Hindlimb muscle (tissue), 1 donor: ENCODE measurements at places on chromosomes 6 and 20. TPM values are rescaled to one million over a fixed set of nuclear protein-coding genes. Genes with fewer than 3 reads are reported as not detected.

- DNase-seq, result no peak
These were observed 107.9 kb upstream of the PLEKHG1 start for GRCh38 chr6:150491811-150492172.

GRCh38 chr6:100175814-100176310 is 181.8 kb upstream of the MCHR2 start:
- no peak for DNase-seq

Gene ZNF311
- 2.4 TPM for polyA plus RNA-seq

- DNase-seq, result no peak
These were observed 55.6 kb upstream of the HLA-A start for GRCh38 chr6:29886701-29887100.

Gene GSTA2
- polyA plus RNA-seq, result not detected

Gene BTN1A1
- polyA plus RNA-seq, result 0.25 TPM

Gene CPXM1
- 46.8 TPM for polyA plus RNA-seq

GRCh38 chr6:105045526-105045925 is 88.6 kb downstream of the LIN28B start:
- no peak for DNase-seq

DNA sequence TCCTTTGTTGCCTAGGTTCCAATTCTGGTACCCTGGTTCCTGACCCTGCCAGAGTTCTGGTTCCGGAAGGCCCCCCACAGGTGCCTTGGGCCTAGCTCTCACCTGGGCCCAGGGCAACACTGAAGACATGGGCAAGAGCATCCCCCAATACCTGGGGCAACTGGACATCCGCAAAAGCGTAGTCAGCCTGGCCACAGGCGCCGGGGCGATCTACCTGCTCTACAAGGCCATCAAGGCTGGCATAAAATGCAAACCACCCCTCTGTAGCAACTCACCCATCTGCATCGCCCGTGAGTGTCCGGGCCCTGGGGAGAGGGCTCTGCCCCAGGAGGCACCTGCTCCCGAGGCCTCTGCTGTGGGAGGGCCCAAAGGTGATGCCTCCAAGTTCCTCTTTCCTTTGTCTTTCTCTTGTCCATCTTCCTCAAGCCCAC is at the start of gene ARMC12:
Gene ARMC12, plus strand, starts transcription at position 51 of the 431 bp plus-strand sequence. Its CDS starts 77 bp downstream, at position 128.
- DNase-seq, result no peak

- no peak for DNase-seq
These were observed 5.6 kb downstream of the VGLL2 start for GRCh38 chr6:117270843-117271507.

Gene C6orf47
- 13.1 TPM for polyA plus RNA-seq

DNA sequence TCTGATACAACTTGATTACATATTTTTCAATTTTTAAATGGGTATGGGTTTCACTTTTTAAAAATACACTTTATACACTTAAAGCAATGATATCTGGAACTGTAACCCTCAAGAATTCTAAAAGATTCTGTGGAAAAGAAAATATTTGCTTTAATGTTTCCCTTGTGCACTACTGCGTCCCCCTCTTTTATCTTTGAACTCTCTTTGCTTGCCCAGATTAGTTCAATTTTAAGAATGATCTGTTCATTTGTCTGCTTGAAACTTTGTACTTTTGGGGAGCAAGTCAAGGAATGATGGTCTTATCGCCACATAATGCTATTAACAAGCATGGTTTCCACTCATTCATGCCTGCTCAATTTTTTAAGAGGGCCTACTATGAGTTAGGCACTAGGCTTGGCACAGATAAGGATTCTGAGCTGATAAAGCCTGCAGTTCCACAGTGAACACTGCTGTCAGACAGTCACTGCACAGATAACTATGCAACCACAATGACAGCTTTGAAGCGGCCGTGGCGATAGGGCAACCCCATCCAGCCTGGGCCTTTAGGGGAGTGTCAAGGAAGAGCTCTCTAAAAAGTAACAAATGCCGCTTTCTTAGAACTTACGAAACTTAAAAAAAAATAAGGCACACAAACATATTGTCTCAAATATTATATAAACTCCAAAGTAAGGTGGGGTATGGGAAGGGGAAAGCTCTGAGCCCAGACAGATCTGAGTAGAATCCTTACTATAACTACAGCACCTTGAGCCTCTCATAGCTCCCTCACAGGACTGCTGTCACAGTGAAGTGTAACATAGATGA is 29.7 kb downstream of the FYN start:
- no peak for DNase-seq

Gene TMEM151B
- polyA plus RNA-seq, result 0.37 TPM

GRCh38 chr6:38391626-38392579 is 247.8 kb downstream of the BTBD9 start:
- no peak for DNase-seq

Gene NKAPL
- polyA plus RNA-seq, result 1.2 TPM

GRCh38 chr6:70353448-70353847 is 50.6 kb upstream of the COL9A1 start:
- DNase-seq, result no peak

- no peak for DNase-seq
These were observed 64.6 kb upstream of the PIM1 start for GRCh38 chr6:37105148-37106050.

Gene SLC29A1
- polyA plus RNA-seq, result 84.5 TPM

- DNase-seq, result no peak
These were observed 15.0 kb downstream of the MBOAT1 start for GRCh38 chr6:20197251-20197650.

- DNase-seq, result no peak
These were observed 24.5 kb upstream of the HLA-A start for GRCh38 chr6:29917857-29918256.

DNA sequence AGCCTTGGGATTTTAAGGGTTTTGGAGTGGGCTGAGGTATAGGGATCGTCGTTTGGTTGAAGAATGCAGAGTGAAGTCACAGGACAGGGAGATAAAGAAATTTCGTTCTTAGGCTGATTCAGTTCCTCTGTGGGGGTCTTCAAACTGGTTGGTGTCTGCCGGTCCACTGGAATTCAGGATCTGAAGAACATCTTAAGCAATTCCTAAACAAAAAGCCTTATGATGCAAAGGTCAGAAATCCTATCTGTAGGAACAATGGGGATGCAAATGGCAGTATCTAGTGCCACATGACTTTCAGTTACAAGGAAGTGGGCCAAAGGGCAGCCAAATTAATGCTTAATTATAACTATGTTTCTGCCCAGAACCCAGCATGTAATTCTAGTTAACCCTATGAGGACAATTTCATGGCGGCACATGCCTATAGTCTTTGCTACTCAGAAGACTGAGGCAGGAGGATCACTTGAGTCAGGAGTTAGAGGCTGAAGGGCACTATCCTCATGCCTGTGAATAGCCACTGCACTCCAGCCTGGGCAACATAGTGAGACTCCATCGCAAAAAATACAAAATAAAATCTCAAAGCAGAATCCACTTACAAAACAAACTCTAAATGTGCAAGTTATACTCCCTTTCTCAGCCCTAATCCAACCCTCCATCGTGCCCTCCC is 4.6 kb upstream of the SLC2A10 start:
- DNase-seq, result no peak

- no peak for DNase-seq
These were observed 4.4 kb downstream of the CD83 start for GRCh38 chr6:14121936-14122344.

DNA sequence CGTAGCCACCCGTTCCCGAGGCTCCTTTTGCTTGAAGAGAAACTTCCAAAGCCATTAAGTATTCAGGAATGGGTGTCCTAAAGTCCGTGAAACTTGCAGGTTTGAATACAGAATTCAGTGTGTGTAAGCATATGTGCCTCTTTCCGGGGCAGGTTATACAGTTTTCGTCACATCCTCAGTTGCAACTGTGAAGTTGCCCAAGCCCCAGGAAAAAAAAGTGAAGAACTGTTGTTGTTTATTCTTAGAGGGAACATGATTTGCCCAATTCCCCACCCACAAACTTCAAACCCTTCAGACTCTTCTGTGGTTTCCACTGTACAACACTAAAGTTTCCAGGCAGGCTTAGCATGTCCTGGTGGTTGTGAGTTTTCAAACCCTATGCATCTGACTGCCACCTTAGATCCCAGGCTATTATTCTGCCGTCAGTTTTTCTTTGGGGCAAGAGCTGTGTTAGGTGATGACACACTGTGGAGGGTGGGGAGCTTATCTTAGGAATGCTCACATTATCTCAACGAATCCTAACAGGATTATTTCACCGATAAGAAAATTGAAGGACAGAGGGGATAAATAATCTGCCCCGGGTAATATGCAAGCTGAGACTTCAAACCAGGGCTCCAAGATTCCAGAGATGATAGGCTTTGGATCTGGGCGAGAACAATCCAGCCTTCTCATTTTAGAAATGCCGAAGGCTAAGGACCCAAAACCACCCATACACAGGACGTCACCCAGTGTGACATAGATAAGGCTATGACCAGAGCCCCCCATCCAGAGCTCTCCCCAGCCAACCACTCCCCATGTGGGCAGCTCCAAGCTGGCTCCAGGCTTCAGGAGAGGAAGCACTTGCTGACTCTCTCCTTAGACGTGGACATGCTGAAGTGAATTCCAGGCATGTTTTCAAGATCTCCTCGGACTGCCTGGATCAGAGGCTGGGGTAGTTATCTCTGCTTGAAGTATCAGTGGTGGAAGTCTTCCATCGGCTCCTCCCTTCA is 81.7 kb upstream of the AFDN start:
- DNase-seq, result no peak

GRCh38 chr20:33273117-33273851 is 9.7 kb upstream of the BPIFB1 start:
- DNase-seq, result no peak

Gene TOP1
- 58.8 TPM for polyA plus RNA-seq

Gene CYP24A1
- polyA plus RNA-seq, result 0.88 TPM

Gene THBS2
- 31.9 TPM for polyA plus RNA-seq

Gene PRL
- 0.67 TPM for polyA plus RNA-seq

- DNase-seq, result no peak
These were observed 51.3 kb downstream of the LRFN2 start for GRCh38 chr6:40535819-40536380.

Gene SYNDIG1
- 4.1 TPM for polyA plus RNA-seq

DNA sequence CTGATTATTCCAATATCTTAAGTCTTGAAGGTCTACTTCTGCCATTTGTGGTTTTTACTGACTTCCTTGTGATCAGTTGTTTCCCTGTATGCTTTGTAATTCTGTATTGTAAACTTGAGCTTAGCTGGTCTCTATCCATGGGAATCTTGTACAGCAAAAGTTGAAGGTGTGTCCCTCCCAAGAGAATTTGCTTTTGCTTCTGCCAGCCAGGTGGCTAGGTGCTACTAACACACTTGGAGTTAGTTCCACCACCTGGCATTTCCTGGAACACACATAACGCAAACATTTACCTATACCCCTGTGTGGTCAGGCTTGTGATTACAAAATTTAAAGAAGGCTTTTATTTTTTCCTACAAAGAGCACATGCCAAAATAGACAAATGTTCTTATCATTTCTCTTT is 141.2 kb downstream of the GRM4 start:
- no peak for DNase-seq

Gene IRF4
- 0.56 TPM for polyA plus RNA-seq

Gene KCNK16
- polyA plus RNA-seq, result not detected

- DNase-seq, result no peak
These were observed 98.4 kb downstream of the CDKAL1 start for GRCh38 chr6:20632696-20633095.

DNA sequence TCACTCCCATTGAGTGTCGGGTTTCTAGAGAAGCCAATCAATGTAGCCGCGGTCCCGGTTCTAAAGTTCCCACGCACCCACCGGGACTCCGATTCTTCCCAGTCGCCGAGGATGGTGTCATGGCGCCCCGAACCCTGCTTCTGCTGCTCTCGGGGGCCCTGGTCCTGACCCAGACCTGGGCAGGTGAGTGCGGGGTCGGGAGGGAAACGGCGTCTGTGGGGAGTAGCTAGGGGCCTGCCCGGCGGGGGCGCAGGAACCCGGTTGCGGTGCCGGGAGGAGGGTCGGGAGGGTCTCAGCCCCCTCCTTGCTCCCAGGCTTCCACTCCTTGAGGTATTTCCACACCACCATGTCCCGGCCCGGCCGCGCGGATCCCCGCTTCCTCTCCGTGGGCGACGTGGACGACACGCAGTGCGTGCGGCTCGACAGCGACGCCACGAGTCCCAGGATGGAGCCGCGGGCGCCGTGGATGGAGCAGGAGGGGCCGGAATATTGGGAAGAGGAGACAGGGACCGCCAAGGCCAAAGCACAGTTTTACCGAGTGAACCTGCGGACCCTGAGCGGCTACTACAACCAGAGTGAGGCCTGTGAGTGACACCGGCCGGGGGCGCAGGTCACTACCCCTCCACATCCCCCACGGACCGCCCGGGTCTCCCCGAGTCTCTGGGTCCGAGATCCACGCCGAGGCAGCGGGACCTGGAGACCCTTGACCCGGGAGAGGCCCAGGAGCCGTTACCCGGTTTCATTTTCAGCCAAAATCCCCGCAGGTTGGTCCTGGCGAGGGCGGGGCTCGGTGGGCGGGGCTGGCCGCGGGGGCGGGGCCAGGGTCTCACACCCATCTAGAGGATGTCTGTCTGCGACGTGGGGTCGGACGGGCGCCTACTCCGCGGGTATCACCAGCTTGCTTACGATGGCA is 35.2 kb upstream of the HLA-G start:
- DNase-seq, result peak; percentile 11

GRCh38 chr6:143233554-143234285 is 173.0 kb downstream of the AIG1 start:
- no peak for DNase-seq

DNA sequence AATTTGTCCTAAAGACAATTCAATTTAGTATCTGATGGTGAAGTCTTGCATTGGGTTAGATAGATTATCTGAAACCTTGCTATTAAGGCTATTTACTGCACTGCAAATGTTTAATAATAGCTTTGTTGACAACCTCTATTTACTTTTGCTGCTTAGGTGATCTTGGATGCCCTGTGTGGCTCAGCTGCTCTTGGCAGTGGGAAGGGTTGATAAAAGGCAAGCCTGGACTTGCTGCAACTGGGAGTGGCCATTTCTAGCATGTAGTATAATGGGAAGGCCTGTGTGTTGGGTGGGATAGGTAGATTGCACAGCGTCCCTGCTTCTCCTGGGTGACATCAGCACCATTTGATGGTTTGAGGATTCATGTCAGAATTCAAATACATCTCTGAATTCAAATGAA is 49.1 kb downstream of the ARMC2 start:
- no peak for DNase-seq

Gene PAK1IP1
- 15.0 TPM for polyA plus RNA-seq

DNA sequence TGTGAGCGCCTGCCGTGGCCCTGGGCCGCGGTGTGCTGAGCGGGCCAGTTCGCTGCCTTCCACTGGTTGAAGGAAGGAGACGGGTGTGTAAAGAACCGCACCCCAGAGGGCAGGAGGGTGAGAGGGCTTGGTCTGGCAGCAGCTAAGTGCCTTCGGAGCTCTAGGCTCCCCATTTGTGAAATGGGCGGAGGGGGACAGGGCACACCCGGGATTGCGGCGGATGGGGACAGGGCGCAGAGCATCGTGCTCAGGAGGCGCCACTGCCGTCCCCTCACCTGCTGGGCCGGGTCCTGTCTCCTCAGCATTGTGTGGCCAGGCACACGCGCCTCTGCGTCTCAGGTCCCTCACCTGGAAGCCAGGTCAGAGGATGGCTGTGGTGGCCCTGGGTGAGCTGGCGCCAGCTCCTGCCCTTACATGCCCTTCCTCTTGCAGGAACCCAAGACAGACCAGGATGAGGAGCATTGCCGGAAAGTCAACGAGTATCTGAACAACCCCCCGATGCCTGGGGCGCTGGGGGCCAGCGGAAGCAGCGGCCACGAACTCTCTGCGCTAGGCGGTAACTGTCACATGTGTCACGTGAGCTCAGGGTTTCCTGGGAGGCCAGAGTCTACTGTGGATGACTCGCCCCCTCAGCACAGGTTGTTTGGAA is 3.1 kb downstream of the ADRM1 start:
- DNase-seq, result no peak
